ENCODE measurements at places on chromosomes 12 and 14.
A peak's percentile ranks its signal among the peaks of the same experiment; 100 is the strongest.

GRCh38 chr14:90300611-90301047, 31.1 kb downstream of the NRDE2 start:
- no peak for DNase-seq

- DNase-seq, result no peak
These were observed 92.3 kb downstream of the ERC1 start for GRCh38 chr12:1083151-1083888.

DNA sequence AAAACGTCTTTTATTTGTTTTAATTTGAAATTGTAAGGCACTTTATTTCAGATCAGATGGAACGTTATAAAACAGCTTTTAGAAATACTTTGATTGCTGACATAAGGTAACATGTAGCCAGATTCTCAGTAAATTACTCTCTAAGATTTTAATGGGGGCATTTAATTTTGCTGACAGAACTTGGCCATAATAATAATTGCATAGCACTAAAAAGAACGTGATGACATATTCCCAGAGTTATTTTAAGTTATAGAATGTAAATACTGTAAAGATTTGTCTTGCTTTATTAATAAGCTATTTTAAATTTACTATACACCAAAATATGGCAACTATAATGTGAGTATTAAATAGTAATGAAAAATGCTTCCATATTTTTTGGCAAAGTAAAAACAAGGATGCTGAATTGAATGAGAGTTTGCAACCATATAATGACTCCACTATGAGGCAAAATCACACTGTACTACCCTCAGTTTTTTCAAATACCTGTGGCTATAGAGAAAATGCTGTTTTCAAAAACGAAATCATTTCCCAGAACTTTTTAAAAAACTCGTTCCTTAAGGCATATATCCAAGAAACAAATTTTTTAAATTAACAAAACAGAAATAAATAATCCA, 876 bp downstream of the LUM start:
- no peak for DNase-seq

DNA sequence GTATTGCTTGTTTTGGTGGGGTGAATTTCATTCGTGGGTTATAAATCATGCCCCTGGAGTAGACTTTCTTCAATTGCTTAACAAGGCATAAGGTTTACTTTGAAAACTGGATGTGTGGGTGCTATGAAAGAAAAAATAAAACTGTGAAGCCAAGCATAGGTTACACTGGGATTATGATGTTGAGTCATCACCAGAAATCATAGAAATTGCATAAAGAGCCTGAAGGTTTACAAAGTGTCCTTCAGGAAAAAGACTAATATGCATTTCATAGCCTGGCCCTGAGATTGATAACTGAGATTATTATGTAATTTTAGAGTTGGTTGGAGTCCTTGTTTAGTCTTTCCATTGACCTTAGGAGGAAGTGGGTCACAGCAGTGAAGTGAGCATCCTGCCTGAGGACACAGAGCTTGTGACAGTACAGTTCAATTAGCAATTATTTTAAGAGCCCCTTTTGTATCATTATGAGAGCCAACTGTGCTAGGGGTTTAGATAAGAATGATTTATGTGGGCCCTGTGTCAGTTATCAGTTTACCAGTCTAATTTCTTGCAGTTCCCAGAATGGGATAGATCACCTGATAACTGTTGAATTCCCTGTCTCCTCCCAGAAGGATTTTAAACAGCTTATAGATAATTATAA, 13.6 kb downstream of the LRRK2 start:
- no peak for DNase-seq

- DNase-seq, result peak; percentile 7
These were observed 10.0 kb downstream of the BRF1 start for GRCh38 chr14:105290621-105291346.

- no peak for DNase-seq
These were observed 30.6 kb upstream of the LMO3 start for GRCh38 chr12:16636435-16637055.

DNA sequence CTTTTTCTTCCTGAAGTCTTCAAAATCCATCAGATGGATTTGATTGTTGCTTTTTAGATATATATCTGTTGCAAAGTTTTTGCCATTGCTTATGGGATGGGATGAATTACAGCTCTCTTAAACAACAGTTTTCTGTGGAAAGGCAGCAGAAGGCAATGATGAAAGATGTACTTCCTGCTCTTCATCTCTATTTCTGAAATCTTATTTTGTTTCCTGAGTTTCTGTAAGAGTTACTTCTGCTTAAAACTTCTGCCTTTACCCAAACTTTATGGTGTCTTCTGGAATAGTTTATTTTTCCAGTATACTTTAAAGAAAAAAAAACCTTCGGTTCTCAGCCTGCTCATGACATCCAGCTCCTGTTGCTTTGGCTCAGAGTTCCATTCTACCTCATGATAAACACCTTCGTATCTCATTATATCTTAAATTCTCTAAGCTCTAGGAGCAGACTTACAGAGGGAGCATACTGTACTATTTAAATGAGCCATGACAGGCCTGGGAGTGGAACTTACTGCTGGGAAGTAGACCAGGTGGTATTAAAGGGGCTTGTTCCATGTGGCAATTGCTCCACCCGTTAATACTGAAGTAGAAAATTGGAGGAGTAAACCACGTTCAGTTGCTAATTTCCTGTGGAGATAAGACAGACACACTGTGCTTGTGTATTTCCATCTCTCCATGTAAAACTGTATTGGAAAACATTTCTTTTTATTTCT, 288.4 kb downstream of the FBXL14 start:
- DNase-seq, result no peak

- DNase-seq, result no peak
These were observed 17.3 kb upstream of the KLRB1 start for GRCh38 chr12:9625019-9625418.

GRCh38 chr14:95776798-95777534, 63.0 kb upstream of the TCL1A start:
- DNase-seq, result no peak

DNA sequence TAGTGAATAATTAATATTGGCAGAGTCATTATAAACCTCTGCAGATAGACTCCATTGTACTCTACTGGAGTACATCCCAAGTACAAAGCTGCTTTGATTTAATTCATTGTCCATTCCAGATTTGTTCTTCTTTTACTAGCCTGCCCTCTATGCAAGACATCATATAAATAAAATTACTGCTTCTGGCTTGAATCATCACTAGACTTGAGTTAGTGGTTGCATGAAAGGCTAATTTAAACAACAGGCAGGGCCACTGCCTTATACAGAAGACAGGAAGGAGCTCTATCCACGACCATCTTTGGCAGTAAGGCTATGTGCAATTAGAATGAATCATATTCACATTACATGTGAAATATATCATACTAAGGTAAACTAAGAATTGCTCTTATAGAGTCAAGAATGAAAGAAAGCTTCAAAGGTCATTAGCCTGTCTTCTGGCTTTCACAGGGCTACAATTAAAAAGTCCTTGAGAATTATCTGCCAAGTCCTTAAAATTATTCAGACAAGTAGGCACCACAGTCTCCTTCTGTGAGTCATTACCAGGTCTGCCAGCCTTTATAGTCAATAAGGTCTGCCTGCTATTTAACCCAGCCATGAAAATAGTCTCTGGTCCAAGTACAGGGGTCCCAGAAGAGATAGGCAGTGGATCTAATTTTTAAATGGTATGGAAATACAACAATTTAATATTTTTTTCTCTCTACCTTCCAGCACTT, 631.8 kb downstream of the TMTC2 start:
- DNase-seq, result no peak

DNA sequence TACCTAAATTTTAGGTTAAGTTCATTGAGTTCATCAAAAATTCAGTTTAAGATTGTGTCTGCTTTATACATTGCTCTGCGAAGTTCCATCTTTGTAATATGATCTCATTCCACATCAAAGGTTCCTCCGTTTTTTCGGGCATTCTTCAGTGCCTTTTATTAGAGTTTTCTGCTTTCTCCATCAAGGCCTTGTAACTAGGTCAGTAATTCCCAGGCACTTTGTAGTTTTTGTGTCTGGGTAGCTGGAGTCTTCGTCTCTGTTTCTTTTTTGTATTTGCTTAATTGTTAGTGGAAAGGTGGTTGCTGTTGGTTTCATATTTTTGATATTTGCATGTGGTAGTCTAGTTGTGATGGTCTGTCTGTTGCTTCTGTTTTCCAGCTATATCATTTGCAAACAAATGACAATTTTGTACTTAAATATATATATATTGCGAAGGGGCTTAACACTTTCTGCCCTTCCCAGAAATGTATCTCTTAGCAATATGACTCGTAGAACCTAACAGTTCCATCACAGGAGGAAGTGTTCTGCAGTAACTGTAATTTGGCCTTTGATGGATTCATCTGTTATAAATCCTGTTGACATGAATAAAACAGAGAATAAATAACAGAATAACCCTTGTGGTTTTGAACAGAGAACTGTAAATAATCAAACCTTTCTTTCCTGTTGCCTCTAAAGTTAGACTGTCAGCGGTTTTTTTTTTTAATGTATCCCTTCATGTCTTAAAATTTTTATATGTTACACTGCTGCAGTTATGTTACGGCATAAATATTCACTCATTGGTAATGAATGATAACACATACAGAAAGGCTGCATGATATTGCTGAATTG, 88.4 kb upstream of the DYNC1H1 start:
- DNase-seq, result no peak

DNA sequence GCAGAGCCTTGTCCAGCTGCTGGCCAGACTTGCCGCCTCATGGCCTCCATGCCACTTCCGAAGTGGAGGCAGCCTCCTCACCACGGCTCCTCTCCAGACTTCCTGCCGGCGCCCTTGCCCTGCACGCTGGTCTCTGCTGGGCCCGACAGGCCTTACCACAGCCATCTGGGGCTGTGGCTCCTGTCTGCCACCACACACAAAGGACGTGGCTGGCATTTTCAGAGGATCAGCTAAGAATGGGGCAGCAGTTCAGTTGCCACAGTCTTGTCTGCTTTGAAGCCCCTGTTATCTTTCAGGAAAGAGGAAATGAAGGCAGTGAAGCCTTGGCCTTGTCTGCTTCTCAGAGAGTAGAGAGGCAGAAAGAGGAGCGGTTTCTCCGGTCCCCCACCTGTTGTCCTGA, 178.0 kb upstream of the FKBP4 start:
- no peak for DNase-seq

GRCh38 chr14:51318813-51319597, 79.0 kb downstream of the TMX1 start:
- DNase-seq, result no peak

DNA sequence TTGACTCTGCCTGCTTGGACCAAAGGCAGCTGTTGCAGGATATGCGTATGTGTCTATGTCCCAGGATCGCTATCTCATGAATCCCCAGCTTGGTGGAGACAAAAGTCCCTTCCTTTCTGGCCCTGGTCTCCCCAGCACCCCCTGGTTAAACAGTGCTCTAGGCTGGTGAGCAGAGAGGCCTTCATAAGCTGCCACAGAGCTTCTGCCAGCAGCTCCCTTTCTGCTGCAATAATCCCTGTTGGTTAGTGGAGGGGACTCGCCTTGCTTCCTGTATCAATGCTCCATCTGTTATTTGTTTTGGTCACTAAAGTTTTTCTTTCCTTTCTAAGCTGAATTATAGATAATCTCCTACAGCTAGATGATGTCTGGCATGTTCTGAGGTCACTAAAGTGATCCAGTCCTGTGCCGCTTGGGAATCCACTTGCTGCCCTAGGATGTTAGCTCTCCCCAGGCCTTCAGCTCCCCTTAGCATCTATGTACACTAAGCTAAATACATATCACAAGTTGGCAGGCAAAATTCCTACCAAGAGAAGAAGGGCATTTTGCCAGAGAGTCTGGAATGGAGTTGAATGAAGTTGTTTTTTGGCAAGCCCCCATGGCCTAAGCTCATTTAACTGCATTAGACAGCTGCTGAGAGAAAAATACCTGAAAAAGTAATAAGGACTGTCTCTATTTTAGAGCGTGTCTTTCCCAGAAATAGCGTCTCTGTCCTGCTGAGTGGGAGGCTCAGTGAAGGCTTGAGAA, 47.8 kb downstream of the RDH12 start:
- no peak for DNase-seq

GRCh38 chr12:107486140-107486892, 199.3 kb upstream of the PWP1 start:
- no peak for DNase-seq

DNA sequence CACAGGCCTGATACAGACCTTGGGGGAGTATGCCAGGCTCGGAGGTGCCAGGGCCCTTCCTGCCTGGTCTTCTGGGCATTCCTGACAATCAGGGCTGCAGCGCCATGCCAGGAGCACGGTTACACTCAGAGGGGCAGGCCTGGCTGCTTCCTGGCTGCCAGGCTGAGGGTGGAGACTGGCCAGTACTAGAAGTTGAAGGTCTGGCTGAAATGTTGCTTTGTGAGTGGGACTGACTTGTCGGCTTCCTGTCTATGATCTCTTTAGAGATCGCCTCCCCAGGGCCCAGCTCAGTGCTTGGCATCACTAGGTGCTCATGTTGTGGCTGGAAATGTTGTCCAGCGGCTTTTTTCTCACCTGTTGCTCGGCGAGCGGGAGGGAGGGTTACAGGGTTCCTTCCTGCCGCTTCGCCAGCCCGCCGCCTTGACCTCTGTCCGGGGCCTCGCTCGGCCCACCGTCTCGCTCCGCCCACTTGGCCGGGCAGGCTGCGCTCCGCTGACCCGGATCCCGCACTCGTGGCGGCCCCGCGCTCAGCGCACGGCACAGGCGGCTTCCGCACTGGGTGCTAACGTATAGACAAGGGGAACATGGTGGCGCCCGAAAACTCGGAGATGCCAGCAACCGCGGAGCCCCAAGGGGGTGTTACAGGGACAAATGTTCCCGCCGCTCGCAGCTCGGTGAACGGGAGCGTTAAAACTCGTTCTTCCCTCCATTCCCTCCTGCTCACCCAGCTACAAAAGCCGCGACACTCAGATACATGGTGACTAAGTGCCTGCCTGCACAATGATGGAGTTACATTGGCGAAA, 32.6 kb downstream of the PAPLN start:
- no peak for DNase-seq

DNA sequence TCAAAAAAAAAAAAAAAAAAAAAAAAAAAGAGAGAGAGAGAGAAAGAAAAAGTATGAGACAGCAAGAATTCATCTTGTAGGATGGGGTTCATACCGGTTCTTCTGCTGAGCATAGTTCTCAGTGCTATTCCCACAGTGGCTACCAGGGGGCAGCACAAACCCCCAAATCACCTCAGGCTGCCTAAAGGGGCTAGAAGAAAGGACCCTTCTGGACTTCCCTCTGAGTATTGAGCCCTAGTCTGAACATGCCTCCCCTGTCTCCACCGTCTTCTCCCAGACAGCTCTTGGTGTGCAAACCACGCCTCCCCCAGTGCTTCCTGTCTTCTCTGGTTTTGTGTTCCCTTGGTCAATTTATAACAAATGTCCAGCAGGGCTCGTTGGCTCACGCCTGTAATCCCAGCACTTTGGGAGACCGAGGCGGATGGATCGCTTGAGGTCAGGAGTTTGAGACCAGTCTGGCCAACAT, 31.3 kb upstream of the SMUG1 start:
- DNase-seq, result peak; percentile 68

Measured in CD4-positive, alpha-beta T cell treated with Interleukin-6 for 4 hours (primary cell).